ENCODE measurements at places on chromosomes 1 and 21.

DNA sequence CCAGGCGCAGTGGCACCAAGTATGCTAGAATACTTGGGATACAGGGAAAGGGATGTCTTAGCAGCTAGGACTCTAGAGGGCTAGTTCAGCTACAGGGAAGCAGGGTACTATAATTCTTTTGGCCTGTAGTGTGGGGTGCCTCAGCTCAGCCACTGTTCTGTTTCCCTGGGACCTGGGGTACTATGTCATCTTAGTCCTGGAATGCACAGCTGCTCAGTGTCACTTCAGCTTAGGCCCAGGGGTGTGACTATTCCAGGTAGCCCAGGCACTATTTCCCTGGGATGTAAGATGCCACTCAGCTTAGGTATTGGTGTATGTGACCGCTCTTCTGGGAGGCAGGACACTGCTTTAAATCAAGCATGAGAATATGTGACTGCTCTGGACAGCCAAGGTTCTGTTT lies 34.1 kb downstream of the RGSL1 start:
- no peak for DNase-seq

- peak; percentile 70 for DNase-seq
Observed at GRCh38 chr1:114076308-114076707, 77.4 kb downstream of the SYT6 start.

DNA sequence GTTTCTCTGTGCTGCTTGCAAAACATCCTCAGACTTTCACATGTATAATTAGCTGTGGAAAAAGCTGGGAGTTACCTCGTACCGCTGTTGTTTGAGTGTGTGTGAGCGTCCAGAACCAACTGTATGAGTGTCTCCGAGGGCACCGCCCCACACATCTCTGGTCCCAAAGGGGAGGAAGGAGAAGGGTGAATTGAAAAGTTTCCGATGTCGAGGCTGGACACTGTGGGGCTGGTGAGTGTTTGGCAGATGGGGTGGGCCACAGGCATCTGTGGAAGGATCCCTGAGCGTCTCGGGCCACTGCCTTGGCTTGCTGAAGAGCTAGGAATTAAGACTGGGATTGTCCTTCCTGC lies 1.2 kb downstream of the ATP2B4 start:
- peak; percentile 53 for DNase-seq

DNA sequence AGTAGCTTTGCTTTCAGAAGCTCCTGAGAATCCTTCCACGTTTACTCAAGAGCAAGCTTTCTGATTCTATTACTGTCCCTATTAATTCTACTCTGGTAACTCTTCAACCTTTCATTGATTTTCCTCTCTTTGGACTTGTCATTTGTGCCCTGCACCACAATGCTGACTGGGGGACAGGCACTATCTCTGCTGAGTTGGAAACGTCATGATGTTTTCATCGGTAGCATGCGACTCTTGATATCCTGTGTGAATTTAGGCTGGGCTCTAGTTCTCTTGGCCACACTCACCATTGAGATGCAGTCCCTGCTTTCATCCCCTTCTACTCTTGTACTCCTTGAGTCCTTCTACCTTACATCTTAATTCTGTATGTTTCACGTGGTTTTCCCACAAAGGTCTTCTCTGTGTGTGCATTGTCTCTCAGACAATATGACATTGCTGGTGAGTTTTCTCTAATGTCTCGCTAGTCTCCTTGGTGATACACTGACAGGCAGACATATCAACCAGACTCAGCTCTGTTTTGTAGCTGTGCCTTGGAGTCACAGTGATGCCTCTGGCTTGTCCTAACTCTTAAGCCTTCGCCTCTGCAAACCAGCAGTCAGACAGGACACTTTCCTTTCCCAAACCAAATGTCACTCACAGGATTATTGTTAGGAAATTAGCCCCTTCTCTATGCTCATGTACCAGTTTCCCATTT lies 223.6 kb upstream of the ADGRL2 start:
- DNase-seq: no peak

- no peak for DNase-seq
Observed at GRCh38 chr1:246537887-246538286, 28.2 kb downstream of the TFB2M start.

DNA sequence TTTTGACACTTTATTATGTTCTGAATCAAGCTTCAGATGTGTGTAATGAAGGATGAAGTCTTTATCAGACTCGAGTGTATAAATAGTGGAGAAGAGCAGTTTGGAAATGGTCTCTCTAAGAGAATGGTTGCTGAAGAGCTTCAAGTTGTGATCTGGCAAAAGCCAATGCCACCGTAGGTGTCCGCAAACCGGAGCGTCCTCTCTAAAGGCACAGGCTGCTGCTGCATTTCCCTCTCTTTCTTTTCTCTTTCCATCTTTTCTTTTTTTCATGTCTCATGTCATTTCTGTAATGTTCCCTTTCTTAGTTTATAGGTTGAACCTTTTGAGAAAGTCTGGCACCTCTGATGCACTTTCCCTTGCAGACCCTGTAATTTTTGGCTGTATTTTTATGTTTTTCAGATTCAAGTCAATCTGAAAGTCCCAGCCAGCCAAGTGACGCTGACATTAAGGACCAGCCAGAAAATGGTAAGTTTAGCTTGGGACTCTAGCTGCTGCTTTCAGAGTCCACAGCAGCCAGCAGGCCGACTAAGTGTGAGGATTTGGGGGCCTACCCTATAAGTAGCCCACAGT lies 194.8 kb downstream of the NFIA start:
- peak; percentile 84 for DNase-seq

All from cerebellar cortex (tissue), 1 donor.